ENCODE measurements at places on chromosomes 1 and 21.

GRCh38 chr1:32201011-32201855, 838 bp downstream of the CCDC28B start:
- peak; percentile 38 for DNase-seq

- no peak for DNase-seq
These were observed 29.6 kb upstream of the WASF2 start for GRCh38 chr1:27519331-27520258.

GRCh38 chr1:204802401-204803175, 68.1 kb upstream of the NFASC start:
- no peak for DNase-seq

DNA sequence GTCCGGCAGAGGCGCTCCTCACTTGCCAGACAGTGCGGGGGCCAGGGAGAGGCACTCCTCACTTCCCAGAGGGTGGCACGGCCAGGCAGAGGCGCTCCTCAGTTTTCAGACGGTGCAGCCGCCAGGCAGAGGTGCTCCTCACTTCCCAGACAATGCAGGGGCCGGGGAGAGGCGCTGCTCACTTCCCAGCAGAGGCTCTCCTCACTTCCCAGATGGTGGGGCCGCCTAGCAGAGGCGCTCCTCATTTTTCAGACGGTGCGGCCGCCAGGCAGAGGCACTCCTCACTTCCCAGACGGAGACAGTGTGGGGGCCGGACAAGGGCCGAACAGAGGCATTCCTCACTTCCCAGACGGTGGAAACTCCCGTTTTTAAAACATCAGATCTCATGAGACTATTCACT, 238.4 kb upstream of the CACYBP start:
- no peak for DNase-seq

DNA sequence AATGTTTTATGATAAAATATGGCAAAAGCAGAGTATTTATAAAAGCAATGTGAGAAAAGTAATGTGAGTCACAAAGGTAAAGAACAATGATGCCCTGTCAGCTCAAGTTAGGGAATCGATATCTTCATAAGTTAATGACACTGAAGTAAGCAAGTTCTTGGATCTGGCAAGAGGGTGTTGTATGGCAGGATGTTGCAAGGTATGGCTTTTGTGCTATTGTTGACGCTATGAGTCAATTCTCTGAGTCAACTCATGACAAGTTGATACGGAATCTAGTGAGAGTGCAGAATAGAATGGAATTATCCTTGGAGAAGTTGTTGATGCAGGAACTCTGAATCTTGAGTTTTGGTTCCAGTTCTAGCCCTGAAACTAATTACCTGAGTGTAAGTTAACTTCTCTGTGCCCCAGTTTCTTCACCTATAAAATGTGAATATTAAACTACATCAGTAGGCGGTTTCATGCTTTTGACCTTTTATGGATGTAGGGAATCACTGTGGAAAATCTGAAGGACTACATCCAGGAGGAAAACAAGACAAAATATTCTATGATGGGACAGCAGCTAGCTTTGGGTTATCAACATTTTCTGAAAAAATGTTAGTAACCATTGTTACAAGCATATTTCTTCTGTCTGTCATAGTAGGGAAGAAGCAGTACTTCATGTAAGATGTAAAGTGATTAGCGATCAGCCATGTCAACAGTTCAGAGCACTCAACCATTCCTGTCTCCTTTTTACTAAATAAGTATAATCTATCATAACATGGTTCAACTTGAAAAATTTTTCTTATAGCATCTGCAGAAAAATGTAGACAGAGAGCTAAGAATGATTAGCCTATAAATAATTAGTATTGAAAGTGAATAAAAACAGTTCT, 96.9 kb downstream of the ATP6V1G3 start:
- no peak for DNase-seq

DNA sequence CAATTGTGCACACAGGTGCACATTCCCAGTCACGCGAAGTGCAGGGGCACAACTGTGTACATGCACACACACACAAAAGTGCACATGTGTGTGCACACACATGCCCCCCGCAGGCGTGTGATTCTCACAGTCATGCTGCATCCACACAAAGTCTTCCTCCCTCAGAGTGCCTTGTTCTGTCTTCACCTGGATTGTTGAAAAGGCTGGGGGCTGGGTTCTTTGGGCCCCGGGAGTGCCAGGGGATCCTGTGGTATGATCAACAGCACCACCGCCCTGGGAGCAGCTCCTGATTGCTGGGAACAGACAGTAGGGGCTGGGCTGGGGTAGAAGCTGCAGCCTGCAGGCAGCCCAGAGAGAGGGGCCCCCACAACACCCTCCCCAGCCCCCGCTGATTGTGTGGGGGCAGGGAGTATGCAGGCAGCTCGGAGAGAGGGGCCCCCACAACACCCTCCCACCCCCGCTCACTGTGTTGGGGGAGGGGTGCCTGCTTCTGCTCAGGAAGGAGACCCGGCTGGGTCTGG, 3.4 kb downstream of the COL18A1 start:
- no peak for DNase-seq

DNA sequence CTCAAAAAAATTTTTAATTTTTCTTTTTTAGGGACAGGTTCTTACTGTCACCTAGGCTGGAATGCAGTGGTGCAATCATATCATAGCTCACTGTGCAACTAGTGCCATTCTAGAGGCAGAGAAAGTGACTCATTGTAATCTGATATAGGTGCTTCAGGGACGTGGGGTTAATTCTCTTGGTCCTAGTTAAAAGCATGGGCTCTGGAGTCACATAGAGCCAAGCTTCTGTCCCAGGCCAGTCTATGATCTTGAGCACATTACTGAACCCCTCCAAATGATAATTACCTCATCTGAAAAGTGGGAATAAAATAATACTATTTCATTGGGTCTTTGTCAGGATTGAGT, 1.1 kb upstream of the ADIPOR1 start:
- no peak for DNase-seq

GRCh38 chr1:171221665-171222591, 26.4 kb upstream of the FMO1 start:
- DNase-seq: no peak

DNA sequence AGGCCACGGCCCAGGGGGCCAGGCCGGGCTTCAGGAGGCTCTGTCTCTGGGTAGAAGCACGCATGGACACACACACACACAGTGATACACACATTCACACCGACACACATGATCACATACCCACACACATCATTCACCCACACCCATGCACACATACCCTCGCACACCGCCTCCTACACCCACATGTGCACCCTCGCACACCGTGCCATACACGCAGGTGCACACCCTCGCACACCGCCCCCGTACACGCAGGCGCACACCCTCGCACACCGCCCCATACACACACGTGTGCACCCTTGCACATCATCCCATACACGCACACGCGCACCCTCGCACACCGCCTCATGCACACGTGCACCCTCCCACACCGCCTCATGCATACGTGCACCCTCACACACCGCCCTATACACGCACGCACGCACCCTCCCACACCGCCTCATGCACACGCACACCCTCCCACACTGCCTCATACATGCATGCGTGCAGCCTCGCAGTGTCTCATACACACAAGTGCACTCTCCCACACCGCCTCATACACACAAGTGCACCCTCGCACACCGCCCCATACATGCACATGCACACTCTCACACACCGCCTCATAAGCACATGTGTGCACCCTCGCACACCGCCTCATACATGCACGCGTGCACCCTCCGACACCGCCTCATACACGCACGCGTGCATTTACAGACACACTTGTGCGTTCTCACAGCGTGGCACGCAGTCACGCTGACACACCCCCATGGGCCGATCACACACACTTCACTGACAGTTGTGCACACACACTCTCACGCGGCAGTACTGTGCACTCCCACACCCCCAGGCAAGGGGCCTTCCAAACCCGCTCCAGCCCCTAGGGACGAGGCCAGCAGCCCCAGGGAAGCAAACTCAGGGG, 128.1 kb downstream of the SIK1 start:
- no peak for DNase-seq

- DNase-seq: no peak
These were observed 860.8 kb downstream of the BRINP3 start for GRCh38 chr1:189616893-189617292.

DNA sequence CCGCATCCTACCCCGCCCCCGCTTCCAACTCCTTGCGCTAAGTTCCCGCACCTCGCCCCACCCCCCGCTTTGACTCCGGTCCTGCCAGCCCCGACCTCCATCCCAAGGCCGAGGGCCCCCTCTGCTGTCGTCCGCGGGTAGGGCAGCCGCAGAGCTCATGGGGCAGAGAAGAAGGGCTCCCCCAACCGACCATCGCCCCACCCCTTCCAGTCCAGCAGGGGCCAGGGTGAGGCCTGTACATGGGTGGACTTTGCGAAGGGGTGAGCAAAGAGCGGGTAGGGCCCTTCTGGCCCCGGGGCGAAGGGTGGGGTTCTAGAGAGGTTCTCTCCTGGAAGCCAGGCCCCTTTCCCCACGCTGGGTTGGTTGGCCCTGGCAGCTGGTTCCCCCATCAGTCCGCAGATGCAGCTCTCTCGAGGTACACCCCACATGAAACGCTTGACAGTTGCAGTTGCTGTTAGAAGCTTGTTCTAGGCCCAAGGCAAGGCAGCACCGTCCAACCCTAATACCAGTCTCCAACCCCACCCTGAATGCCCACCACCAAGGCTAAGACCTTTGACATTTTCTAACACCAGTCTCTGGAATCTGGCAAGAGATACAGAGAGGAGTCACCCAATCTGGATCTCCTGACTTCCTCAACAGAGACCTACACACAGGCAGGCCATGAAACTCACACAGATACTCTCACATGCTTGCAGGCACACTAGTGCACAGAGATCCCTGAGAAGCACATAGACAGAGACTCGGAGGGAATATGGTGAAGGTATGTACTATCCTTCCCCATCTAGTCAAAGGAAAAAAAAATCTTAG, 25.3 kb upstream of the ADGRB2 start:
- DNase-seq: peak; percentile 99

DNA sequence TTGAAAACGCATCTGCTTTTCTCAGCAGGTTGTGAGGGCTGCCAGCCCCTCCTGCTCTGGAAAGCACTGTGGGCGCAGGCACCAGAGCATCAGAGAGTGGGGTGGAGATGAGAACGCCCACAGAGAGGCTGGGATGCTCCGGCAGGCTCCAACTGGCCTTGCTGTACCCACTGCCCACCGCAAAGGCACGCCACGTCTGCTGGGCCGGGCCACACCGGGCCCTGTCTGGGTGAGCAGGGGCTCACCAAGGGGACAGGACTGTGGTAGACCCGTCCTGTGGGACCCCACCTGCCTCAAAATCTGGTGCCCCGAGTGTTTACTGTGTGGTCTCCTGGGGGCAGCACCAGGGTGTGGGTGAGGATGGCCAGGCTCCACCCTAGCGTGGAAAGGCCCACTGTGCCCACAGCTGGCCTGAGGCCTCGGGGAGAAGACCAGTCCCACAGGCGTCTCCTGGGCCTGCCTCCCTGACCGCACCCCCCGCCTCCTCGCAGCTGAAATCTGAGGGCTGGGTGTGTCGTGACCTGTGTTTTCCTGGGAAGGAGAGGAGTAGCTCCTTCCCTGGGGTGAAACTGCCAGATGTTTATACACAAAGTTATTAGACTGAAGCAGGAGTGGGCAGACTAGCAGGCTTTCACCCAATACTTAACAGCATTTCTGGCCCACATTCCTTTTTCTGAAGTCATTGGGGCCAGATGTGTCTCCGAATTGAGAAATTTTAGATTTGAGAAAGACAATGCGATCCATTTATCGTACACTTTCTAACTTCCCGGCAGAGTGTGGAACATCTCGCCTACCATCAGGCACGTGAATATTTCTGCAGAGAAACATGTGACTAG, 53.8 kb downstream of the STUM start:
- DNase-seq: no peak

DNA sequence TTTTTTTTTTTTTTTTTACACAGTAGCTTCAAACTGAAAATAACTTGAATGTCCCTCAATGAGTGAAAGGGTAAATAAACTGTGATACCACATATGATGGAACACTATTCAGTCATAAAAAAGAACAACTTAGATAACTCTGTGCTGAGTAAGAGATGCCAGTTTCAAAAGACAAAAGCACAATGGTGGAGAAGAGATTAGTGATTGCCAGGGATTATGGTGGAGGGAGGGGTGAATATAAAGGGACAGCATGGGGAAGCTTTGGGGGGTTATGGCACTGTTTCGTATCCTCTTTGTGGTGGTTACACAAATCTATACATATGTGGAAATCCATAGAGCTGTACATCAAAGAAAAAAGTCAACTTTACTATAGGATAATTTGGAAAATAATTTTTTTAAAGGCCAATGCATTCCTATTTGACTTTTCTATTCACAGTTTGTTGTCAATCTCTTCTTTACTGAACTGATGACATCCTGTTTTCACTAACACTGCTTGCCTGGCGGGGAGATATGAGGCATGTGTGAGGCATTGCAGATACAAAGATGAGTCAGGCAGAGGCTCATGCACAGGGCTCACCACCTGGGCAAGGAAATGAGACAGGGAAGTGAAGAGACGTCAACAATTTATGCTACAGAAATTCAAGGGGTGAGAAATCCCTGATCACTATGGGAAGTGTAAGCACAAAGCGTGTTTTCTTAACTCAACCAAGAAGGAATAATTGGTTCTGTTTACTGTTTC, 302.7 kb downstream of the DUSP10 start:
- no peak for DNase-seq

DNA sequence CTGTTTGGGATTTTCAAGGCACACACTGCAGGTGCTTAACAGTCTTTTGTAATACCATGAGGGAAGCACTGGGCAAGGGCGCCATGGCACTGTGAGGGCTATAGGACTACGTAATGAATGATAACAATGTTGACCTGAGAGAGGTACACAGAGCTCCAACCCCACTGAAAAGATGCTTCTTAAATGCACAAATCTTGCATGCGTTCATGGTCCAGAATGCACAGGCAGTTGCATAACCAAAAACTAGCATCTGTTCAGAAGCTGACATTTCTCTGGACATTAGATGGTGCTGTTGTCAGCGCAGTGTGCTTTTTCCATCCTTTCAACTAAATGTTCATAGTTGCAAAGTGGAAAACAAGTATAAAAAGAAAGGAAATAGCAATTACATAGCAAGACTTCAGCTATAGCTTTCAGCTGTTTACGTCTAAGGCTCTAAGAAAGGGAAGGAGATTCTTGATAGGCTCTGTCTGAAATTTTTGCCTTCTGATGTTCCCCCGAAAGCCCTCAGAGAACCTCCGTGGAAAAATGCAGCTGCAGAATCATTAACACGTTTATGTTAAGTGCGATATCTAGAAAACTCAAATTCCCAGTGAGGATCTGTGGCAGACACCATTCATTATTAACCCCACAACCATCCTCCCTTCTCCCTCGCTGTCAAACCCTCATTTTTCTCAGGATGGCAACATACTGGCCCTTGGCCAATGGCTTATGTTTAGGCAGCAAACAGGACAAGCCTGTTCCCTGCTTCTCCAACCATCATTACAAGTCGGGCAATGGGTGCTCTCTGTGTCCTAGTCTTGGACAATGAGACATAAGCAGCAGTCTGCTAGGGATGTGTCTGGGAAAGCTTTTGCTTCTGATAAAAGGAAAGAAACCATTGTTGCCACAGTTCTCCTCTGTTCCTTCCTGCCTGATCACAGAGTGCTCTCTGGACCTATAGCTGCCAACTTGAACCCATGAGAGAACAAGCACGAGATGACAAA, 8.2 kb upstream of the TARBP1 start:
- DNase-seq: no peak
